Uterus (tissue), 4 donors: ENCODE measurements at places on chromosomes 7 and 10.

GRCh38 chr7:44573464-44574286, at the start of gene DDX56:
Gene DDX56 (minus strand): TSS chr7:44573908. CDS start chr7:44573895, 13 bp downstream.
- peak; percentile 94 for DNase-seq

DNA sequence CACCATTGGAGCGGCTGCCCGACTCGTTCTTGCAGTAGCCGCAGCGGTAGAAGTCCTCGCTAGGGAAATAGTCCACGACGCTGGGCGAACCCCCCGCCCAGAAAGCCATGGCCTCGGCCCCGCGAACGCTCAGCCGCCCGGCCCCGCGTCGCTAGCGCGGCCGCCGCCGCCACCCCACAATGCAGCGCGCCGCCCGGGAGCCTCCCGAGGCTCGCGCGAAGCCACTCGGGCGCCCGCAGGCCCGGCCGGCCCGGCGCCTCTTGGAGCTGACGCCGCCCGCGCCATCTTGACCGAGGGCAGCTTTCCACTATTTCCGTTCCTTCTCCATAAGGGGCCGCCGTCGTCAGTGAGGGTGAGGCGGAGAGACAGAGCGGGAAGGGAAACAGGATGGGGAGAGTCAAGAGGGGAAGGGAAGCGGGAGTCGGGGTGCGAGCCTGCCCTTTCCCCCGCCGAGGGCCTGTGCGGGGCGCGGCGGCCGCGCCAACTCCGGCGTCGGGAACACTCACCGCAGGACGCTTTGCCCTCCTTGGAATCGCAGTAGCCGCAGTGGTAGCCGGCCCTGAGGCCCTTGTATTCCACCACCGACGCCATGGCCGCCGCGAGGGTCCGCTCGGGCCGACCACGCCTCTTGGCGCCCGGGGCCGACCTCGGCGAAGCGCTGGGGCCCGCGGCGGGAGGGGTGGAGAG, at the start of gene ATE1:
Gene ATE1, minus strand, starts transcription at position 191 of the 687 bp plus-strand sequence. Its CDS starts 82 bp downstream, at position 109.
- peak; percentile 92 for DNase-seq

DNA sequence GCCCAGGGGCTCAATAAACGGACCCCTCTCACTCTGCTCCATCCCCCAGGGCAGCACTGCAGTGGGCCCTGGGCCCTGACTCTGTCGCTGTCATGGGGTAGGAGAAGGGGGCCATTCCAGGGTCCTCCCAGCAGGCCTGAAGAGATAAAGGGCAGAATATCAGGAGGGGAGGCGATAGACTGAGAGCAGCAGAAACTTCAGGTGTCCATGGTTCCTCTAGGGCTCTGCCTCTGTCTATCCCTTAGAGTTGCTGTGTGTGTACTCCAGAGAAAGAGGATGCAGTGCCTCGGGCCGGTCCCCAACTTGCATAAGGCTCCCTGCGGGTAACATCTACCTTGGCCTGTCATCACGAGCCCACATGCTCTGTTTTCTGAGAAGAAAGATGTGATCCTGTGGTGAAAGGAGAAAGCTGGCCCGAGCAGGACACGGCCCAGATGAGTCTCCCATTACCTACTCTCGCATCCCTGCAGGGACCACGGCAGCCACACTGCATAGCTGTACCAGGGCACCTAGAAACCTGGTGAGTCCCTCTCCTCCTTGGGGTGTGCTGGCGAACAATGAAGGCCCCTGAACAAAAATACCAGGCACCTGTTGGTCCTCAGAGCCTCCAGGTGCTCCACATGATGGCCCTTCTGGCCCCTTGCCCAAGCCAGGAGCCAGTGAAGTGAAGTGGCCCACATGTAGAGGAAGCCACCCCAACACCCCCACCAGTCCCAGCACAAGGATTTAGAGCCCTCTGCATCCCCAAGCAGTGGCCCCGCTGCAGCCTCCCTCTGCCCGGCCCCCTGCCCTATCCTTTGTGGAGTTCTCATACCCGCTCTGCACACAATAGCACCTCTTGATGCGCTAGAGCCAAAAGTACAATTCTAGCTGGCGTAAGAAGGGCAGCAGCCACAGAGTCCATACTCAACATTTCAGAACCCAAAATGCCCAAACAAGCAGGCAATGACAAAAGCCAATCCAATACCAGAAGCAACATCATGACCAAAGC, 106.8 kb downstream of the ARHGAP22 start:
- no peak for DNase-seq

GRCh38 chr7:106016331-106016730, 53.3 kb downstream of the CDHR3 start:
- DNase-seq = no peak

DNA sequence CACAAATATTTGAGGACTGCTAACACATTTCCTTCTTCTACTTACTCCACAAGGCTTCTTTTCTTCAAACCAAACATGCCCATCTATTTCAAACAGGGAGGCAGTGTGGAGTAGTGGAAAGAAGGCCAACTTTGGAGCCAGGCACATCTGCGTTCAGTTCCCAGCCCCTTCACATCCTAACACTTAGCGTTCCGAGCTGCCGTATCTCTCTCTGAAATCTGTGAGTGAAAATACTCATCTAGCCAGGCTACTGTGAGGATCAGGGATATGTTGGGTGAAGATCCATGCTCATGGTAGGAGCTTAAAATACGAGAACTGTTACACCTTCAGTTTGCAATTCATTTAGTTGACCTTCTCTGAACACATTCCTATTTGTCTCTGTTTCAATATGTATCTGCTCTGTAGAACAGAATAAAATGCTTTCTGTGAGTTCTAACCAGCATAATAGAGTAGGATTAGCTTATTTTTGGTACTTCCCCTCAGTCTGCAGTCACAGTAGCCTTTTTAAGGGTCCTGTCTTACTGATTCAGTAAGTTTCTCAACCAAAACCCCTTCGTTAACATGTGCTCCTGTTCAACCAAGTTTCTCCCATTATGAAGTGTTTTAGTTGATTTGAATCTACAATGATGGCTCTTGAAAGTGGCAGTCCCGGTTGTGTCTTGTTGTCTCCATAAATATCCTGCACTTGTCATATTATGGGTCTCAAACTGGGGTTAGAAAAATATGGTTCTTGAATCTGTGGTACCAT, 3.3 kb upstream of the MEST start:
- DNase-seq = no peak

DNA sequence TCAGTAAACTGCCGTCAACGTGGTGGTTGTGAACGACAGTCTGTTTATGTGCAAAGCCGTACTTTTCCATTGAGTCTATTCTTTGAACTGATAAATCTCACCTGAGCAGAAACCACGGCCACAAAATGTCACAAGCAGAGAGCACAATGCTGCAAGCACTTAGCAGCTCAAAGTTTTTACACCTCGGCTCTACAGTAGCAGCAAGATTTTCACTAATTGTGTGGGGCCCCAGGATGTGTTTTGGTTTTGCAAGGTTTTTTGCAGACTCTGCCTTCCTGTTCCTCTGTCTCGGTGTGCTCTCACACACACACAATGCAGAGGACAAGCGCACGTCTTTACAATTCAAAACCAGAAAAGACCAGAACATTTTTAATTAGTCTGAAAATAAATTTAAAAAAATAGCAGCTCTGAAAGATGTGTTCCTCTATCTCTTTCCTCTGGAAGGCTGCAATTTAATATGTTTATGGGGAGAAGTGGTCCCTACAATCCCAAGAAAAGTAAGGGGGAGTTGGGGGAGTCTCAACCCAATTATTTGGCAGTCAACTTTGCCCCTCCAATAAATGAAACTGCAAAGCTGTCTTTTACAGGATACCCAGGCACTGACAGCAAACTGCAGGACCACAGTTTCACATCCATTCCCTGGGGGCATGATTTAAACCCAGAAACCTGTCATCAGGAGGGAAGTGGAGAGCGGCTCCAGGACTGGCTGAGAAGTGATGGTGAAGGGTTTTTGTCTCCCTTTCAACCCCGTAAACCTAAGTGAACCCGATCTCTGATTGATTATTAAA, 73.8 kb upstream of the SFMBT2 start:
- DNase-seq = no peak

- no peak for DNase-seq
Measured at GRCh38 chr7:41786404-41786803, 83.5 kb upstream of the INHBA start.

DNA sequence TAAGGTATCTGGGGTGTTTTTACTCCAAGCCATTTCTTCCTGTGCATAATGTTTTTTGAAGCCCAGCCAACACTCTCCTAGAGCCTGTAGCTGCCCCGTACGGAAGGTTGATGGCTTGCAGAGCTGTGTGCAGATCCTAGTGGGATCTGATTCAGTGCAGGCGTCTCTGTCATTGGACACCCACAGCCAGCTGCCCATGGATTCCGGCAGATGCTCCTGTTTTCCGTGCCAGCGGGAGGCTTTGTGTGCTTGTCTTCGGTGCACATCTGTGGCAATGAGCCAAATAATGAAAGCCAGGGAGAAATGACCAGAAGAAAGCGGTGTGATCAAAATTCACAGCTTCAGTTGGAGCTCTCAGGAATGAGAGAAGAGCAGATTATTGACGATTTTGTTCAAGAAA, 426.4 kb downstream of the TYW1 start:
- no peak for DNase-seq

- no peak for DNase-seq
Measured at GRCh38 chr10:44911081-44911540, at the start of gene TMEM72. Gene TMEM72 (plus strand): TSS chr10:44911337. CDS start chr10:44911513, 176 bp downstream.

DNA sequence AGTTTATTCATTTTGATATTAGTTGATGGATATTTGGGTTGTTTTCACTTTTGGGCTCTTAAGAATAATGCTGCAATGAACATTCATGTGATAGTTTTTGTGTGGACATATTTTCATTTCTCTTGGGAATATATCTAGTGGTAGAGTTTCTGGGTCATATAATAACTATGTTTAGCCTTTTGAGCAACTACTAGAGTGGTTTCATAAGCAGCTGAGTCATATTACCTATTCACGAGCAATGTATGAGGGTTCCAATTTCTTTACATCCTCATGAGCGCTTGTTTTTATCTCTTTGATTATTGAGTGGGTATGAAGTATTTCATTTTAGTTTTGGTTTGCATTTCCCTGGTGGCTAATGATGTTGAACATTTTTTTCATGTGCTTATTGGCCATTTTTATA, 182.6 kb downstream of the PON1 start:
- no peak for DNase-seq

DNA sequence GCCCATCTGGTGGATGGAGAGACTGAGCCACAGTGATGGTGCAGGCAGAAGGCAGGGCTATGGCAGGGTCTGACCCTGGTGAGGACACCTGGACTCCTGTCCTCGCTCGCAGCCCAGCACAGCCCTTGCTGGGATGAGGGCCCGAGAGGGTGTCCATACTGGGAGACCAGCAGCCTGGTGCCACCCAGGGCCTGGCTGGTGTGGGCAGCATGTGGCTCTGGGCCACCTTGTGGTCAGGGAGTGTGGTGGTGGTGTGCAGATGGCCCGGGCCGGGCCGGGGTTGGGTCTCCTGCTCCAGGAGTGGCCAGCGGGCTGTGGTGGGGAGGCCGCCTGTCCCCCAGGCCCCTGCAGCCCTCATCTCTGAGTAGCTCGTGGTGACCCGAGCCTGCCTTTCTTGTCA, 14.9 kb downstream of the ADCY1 start:
- DNase-seq = no peak

GRCh38 chr10:34869135-34869836, 54.2 kb upstream of the PARD3 start:
- no peak for DNase-seq

DNA sequence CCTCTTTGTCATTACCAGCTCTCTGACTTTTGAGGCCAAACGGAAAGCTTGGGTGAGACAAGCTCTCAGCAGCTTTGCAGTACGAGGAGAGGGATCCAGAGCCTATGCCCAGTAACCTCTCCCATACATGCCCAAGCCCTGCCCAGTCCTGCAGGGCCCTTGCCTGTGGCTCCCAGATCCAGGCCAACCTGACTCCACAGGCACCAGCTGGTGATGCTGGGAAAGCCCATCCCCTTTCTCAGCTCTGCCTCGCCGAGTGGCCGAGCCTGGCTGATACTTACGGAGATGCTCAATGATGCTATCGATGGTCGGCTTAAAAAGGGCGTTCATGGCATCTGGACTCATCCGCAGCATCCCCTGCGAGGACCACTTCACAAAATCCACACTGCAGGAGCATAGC, 55.4 kb downstream of the PNLIPRP2 start:
- DNase-seq = no peak

DNA sequence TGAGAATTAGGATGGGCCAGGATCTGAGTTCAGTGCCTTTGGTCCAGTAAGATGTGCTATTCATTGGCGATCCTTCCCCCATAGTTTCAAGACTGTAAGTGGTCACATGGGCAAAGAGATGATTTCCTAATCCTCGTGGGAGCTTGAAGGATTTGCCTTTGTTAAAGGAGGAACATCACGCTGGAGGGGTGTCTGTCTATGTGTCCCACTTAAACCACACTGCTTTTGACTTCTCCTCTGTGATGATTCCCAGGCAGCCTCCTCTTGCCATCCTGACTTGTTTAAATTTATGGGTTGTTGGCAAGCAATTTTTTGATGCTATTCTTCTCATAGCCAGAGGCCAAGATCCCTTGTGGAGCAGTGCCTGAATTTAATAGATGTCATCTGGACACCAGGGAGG, 154.0 kb downstream of the TCF7L2 start:
- no peak for DNase-seq

GRCh38 chr10:128268015-128268722, 141.9 kb upstream of the MKI67 start:
- DNase-seq = no peak

DNA sequence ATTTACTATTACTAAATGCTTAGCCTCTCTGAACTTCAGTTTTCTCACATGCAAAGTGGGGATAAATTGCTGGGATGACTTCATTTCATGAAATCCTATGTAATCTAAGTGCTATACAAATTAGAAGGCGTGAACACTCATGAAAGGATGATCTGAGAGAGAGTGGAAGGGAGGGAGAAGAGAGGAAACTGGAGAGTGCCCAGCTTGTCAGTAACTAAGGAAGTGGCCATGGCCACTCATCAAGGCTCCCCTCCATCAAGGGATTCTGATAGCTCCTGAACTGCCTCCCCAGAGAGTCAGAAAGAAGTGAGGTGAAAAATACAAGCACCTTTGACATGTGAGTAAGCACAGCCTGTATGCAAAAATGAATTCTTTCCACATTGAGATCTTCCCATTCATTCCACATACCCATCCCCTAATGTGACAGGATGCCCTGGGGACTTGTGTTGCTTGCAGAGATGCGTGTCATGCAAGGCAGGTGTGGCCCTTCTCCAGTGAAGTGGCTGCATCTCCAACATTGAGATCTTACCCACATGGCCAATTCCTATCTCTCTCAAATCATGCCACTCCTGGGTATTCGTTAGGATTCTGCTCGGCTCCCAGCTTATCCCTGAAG, 76.5 kb upstream of the ITPRID1 start:
- DNase-seq = no peak

DNA sequence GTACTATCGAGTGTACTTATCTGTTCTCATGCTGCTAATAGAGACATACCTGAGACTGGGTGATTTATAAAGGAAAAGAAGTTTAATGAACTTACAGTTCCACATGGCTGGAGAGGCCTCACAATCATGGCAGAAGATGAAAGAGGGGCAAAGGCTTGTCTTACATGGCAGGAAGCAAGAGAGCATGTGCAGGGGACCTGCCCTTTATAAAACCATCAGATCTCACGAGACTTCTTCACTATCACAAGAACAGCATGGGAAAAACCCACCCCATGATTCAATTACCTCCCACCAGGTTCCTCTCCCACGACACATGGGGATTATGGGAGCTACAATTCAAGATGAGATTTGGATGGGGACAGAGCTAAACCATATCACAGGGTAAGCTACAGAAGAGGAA, 4.5 kb downstream of the NDUFA5 start:
- no peak for DNase-seq
